ENCODE measurements at places on chromosomes 1 and 21.

DNA sequence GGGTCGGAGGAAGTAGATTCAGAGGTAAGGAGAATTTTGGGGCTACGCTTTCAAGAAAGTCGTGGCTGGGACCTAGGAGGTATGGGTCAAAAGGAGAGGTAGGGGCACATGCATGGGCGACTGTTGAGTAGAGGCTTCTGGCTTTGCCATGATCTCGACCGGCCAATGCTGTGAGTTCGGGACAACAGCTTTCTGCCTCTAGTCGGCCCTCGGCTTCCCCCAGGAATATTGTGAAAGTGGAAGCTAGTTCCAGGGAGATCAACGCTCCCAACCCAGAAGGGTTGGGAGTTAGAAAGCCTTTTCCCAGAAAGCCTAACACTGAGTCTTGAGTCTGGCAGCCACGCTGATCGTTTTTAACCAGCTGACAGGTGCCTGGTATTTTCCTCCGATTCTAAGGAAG is 69.0 kb downstream of the ZNF678 start:
- DNase-seq: no peak

DNA sequence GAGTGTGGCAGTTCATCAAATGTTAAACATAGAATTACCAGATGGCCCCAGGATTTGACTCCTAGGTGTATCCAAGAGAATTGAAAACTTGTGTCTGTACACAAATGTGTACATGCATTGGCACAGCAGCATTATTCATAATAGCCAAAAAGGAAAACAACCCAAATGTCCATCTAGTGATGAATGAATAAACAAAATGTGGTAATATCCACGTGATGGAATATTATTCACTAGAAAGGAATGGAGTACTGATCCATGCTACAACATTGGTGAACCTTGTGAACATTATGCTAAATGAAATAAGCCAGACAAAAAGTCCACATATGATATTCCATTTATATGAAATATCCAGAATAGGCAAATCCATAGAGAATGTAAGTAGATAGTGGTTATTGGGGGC is 77.7 kb downstream of the RAVER2 start:
- DNase-seq: no peak

GRCh38 chr21:36769051-36769839 is 70.3 kb downstream of the SIM2 start:
- DNase-seq: no peak

GRCh38 chr1:234618737-234619049 is 8.7 kb upstream of the IRF2BP2 start:
- DNase-seq: no peak

- no peak for DNase-seq
Observed at GRCh38 chr1:60066001-60066400, 7.6 kb downstream of the C1orf87 start.
